ENCODE measurements at places on chromosomes 3 and 15.

DNA sequence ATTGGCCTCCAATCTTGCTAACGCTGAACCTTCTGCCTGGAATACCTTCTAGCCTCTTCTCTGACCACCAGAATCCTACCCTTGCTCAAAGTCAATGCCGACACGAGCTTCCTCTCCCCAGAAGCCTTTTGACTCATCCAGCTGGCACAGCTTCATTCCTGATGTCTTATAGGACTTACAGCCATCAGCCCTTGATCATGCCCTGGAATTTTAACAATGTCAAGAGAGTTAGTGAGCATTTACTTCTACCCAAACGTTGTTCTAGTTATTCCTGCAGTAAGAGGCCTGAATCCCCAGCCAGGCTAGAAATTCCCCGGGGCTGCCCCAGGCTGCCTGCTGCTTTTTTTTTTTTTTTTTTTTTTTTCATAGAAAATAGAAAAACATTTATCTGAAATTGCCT lies 3.9 kb downstream of the CYP1A2 start:
- DNase-seq = peak; percentile 58

DNA sequence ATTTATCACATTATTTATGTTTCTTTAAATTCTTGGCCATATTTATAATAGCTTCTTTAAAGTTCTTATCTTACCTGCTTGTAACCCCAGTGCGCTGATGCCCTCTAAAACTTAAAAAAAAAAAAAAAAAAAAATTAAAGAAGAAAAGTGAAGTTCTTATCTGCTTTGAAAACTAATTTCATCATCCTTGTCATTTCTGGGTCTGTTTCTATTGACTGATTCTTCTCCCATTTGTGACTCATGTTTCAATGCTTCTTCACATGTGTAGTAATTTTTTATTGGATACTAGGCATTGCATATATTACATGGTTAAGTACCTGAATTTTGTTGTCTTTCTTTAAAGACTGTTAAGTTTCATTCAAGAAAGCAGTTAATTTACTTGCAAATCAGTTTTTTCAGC lies 3.4 kb upstream of the SEC22A start:
- DNase-seq = no peak

GRCh38 chr15:81115054-81115939 lies 18.8 kb upstream of the CFAP161 start:
- no peak for DNase-seq

GRCh38 chr3:100400780-100401673 lies at the start of the genes LNP1 and TOMM70:
Gene LNP1 (plus strand): TSS chr3:100401539. CDS start chr3:100429730, 28,191 bp downstream.
Gene TOMM70 (minus strand): TSS chr3:100401089. CDS start chr3:100400949, 140 bp downstream.
- peak; percentile 96 for DNase-seq

DNA sequence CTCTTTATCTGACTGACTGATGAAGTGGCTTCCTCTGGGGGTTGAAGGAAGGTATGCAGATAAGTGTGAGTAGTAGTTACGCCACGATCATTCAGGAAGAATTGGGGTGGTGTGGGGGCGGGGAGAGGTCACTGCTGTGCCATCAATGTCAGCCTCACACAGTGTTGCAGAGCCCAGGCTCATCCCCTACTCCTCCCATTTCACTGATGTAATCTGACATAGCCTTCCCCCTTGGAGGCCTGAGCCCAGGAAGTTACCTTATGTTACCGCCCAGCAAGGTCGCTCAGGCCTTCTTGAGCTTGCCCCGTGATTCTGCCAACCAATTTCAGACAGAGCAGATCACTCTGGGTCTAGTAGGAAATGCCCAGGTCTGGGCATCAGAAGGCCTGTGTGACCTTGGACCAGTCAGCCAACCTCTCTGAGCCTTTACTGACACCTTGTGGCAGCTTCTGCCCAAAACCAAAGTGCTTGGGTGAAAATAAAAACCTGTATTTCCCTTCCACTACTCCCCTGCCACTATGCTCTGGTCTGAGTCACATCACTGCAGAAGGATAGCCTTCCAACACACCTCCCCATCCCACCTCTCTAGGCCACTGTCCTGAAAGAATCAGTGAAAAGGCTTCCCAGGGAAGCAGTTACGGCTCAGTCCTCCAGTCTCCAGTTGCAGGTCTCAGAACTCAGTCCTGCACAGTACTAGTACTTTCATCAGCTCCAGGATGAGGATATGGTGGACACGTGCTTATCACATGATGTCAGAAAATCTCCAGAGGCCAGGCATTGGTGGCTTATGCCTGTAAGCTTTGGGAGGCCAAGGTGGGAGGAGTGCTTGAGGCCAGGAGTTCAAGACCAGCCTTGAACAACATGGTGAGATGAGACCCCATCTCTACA lies 28.1 kb upstream of the INSYN1 start:
- DNase-seq = peak; percentile 34

Data from fibroblast of the aortic adventitia (primary cell).